ENCODE measurements at places on chromosomes 4 and X. TPM values are rescaled to one million over a fixed set of nuclear protein-coding genes. Genes with fewer than 3 reads are reported as not detected.

DNA sequence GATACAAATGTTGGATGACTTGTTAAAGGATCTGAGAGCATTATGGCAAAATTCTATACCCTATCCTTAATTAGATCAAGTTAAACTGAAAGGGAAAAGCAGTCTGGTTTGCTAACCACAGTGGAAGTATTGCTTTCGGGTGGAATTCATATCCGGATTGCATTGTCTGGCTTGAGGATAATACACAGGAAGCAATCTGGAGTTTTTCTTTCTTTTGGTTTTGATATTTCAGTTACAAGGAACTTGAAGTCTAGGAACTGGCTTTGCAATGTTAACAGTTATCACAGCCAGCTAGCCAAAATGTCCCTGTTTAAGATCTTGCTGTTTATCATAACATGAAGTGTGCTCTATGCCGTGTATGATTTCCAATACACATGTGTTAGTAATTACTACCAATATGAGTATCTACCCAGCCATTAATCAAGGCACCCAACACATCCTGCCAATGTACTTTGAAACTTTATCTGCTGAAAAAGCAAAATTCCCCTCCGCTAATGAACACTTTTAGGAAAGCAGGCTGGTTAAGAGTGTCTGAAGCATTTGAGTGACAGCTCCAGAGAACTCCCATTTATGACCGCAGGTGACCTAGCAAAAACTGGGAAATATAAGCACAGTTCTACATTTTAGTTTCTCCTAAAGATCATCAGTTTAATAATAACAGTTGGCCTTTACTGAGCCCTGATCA lies 146.4 kb downstream of the PALLD start:
- H3K4me3 ChIP-seq, result no peak overlapping the region
- peaks cover 3% of the 10 kb centered on the region for H3K36me3 ChIP-seq
- DNase-seq, result no peak
- no peak overlapping the region for H3K27ac ChIP-seq

Gene NLGN3
- 29.5 TPM for total RNA-seq

GRCh38 chr4:153905231-153905630 lies 116.3 kb upstream of the SFRP2 start:
- no peaks in the 10 kb centered on the region for H3K27me3 ChIP-seq
- peaks cover 23% of the 10 kb centered on the region for H3K36me3 ChIP-seq
- peaks cover 14% of the 10 kb centered on the region for H3K4me1 ChIP-seq

DNA sequence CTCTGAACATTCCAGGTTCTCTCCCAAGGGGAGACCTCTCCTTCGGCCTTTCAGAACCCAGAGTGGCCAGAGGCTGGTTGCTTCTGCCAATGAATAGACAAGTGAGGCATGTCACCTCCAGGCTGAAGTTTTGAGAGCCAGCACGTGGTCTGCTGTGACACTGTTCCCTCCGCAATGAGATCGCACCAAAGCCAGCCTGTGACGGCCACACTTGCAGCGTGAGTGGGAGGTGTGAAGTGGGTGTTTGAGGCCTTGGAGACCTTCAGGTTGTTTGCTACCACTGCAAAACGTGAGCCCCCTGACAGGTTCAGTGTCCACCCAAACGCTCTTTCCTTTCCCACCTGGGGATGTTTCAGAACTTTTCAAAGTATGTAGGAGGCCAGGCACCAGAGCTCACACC lies 81.0 kb downstream of the WFS1 start:
- H3K27me3 ChIP-seq, result peaks cover 19% of the 10 kb centered on the region
- DNase-seq, result no peak
- no peaks in the 10 kb centered on the region for H3K4me1 ChIP-seq
- H3K27ac ChIP-seq, result no peak overlapping the region
- H3K4me3 ChIP-seq, result no peak overlapping the region

- H3K27ac ChIP-seq, result no peak overlapping the region
- no peaks in the 10 kb centered on the region for H3K36me3 ChIP-seq
- peaks cover 1% of the 10 kb centered on the region for H3K4me1 ChIP-seq
- no peak for DNase-seq
- no peak overlapping the region for H3K4me3 ChIP-seq
Observed at GRCh38 chr4:101175896-101176676, 171.2 kb downstream of the PPP3CA start.

DNA sequence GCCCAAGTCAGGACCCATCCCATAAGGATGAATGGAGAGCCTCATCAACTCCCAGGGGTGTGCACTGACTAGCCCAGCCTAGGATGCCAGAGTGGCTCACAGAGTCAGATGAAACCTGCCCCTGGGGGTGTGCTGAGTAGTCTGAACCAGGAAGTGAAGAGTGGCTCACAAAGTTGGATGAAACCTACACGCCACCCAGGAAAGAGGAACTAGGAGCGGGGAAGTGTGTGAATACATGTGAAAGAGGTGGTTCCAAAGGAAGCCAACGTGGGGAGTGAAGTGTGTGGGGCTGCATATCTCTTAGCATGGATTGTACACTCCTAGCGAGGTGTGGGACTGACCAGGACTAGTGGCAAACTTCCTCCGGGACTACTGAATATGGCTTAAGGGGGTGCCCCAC lies 902.1 kb upstream of the NDST4 start:
- H3K4me3 ChIP-seq, result no peak overlapping the region
- no peaks in the 10 kb centered on the region for H3K27me3 ChIP-seq
- H3K36me3 ChIP-seq, result peaks cover 19% of the 10 kb centered on the region
- DNase-seq, result no peak
- H3K4me1 ChIP-seq, result peaks cover 8% of the 10 kb centered on the region

DNA sequence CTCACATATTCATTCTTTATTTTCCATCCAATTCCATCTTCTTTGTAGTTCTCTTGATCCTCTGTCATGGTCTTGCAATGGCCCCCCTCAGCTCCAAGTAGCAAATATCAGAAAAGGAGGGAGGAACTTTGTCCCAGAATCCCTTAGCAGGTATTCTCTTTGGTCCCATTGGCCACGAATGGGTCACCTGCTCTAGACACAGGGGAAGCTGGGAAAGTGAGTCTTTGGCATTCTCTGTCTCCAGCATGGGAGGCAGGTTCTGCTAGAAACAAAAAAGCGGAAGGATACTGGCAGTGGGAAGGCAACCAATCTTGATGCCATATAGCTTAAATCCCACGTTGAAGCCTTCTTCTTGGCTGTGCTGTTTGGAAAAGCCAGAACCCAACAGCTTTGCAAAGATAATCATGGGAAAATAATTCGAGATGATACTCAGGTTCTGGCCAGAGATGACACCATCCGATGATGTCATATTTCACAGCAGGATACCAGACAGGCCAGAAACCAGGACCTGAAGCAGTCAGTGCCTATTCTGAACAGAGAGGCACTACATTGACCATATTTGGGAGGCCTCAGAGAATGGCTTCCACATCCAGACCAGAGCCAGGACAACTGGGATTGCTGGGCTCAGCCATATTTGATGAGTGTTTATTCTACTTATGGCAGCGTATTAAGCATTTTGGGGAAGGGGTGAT lies 110.4 kb upstream of the ATXN3L start:
- H3K36me3 ChIP-seq, result no peaks in the 10 kb centered on the region
- peaks cover 25% of the 10 kb centered on the region for H3K4me1 ChIP-seq
- H3K27ac ChIP-seq, result no peak overlapping the region
- no peaks in the 10 kb centered on the region for H3K27me3 ChIP-seq
- DNase-seq, result no peak
- no peak overlapping the region for H3K4me3 ChIP-seq

- H3K27ac ChIP-seq, result no peak overlapping the region
- no peaks in the 10 kb centered on the region for H3K27me3 ChIP-seq
- H3K4me1 ChIP-seq, result peaks cover 7% of the 10 kb centered on the region
Observed at GRCh38 chr4:62709618-62710252, 1509.6 kb downstream of the ADGRL3 start.

Gene PWWP3B
- 1.0 TPM for total RNA-seq

DNA sequence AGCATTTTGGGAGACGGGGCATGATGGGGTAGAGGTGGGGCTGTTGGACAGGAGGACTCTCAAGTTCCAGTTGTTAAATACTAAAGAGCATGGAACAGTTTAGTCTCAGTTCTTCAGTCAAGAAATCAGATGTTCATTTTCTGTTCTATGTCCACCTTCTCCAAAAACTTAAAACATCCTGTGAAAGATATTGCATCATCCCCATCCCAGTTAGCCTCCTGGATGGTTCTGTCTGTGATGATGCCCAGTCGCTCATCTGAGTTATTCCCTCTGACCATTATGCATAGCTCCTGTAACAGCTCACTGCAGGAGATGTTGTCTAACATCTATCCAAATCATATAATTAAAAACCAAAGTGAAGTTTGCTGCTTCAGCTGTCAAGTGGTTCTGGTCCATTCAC lies 32.1 kb upstream of the SCML1 start:
- peaks cover 3% of the 10 kb centered on the region for H3K36me3 ChIP-seq
- no peak overlapping the region for H3K4me3 ChIP-seq
- no peak overlapping the region for H3K27ac ChIP-seq
- no peaks in the 10 kb centered on the region for H3K27me3 ChIP-seq
- peaks cover 1% of the 10 kb centered on the region for H3K4me1 ChIP-seq

Gene TMPRSS11B
- total RNA-seq, result not detected

DNA sequence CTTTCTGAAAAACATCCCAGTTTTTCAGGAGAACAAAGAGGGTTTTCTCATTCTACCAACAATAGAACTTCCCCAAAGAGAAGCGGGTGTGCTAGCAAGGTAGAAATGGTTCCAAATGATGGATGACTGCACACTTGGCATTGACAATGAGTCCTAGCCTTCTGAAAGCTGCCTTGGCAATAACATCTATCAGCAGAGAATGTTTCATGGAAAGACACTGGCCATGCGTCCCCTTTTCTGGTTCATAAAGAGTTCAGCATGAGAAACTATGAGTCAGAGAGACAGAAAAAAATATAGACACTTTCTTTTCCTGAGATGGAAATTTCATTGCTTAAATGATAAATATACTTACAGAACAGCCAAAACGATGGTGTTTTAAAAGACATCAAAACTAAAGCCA lies 236.9 kb upstream of the PRKX start:
- DNase-seq, result no peak
- H3K36me3 ChIP-seq, result no peaks in the 10 kb centered on the region
- no peak overlapping the region for H3K27ac ChIP-seq

DNA sequence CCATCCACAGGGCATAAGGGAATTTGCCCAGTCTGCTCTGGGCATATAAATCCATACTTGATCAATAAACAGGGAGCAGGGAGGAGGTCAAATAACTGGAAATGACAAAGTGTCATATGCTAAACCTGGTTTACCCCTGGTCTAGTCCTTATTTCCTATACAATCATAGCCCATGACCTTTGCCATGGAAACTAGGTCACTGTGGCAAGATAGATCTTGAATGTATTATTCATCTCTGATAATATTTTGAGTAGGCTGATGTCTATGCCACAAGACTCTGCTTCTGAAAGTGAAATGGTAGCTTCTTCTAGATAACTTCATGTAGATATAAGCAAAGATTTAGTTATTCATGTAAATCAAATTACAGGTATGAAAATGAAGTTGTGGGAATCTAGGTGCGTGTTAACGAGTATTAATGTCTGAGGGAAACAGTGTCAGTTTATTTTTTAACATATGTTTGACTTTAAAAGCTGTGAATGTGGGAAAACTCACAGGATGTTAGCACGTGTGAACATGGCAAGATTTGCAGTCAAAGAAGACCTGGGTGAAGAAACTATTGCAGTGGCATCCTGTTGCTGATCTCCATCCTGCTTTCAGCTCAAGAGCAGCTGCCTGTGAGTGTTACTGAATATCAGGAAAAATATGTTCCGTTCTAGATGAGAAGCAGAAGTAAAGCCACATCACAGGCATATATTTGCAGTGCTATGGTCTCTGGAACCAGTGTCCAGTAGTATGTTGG lies 81.8 kb upstream of the NDP start:
- no peaks in the 10 kb centered on the region for H3K27me3 ChIP-seq
- peaks cover 3% of the 10 kb centered on the region for H3K36me3 ChIP-seq
- H3K4me3 ChIP-seq, result no peak overlapping the region
- H3K27ac ChIP-seq, result no peak overlapping the region
- H3K4me1 ChIP-seq, result peaks cover 4% of the 10 kb centered on the region

Data from neural crest cell (in vitro differentiated cells).